A549 (cell line): ENCODE measurements at places on chromosomes 2 and 18.
A peak's percentile ranks its signal among the peaks of the same experiment; 100 is the strongest.

DNA sequence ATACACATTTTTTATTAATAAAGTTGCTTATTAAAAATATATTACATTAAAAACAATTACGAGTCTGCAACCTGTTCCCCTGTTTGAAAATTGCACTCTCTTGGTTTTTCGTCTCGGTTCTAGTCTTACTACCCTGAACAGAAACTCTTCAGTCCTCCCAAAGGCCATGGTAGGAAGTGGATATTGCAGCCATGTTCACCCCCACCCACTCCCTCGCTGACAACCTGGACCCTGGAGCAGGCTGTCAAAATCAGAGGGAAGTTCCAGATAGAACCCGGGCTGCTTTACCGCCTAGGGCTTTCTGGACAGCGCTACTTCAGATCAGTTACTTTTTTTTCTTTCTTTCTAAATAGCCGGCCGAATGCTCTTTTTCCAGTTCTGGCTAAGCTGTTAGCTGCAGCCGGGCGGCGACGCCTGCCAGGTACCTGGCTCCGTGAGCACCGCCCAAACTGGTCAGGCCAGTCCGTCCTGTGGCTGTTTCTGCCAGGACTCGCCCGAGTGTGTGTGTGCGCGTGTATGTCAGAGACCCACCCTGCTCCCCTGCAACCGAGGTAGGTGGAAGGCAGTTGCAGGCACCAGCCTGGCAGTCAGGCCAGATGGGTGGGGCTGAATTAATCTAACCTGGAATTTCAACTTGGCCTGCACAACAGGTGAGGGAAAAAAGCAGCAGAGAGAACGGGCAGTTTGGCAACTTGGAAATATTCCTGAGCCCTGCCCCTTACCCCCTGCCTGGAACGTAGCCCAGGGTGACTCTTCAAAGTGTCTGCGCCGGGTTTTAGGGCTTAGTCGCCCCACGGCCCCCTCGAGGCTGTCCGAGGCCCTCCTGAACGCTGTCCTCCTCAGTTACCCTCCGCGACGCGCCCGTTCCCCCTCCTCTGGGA, 1.1 kb upstream of the TET3 start:
- peak; percentile 37 for DNase-seq

GRCh38 chr2:71746946-71747501, 293.7 kb downstream of the DYSF start:
- DNase-seq, result no peak

DNA sequence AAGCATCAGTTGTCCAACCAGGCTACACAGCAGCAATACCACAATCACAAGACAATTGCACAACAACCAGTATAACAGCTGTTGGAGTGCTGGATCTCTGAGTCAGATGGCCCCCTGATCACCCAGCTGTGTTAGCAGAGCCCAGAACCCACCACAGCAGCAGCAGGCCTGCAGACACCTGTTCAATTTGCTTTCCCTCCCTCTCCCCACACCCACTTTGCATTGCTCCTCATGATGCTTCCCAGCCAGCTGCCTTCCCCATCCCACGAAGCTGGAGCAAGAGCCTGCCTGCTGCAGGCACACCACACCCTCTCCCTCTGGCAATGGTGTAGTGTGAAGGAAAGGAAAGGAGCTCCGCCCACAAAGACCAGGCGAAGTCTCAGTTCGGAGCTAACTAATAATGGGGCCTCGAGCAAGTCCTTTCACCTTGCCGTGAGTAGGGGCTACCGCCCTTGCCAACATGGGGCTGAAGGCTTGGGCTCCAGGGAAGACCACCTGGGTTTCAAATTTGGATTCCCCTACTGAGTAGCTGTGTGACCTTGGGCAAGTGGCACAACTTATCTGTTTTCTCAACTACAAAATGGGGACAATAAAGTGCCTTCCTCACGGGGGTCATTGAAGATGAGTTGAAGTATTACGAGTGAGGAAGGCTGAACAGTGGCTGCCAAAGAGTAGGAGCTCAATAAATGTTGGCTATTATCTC, 19.4 kb upstream of the ZBTB7C start:
- no peak for DNase-seq

- DNase-seq, result no peak
Measured at GRCh38 chr2:47569658-47570475, 166.9 kb downstream of the MSH2 start.

- no peak for DNase-seq
Measured at GRCh38 chr2:142325870-142326269, 195.1 kb upstream of the LRP1B start.

DNA sequence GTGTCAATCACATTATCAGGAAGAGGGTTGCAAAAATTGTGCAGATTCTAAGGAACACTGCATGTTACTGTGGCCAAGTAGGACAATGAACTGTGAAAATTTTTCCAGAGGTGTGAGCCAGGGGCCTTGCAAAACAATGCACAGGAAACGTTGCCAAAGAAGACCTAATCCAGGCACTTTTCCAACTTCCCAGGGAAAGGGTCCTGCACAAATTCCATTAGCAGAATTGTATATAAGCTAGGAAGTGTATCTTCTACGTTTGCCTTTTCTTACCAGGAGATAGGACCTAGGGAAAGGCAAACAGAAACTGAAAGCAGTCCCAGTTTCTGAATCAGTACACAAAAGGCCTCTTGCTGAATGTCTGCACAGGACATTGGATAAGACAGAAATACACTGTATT, 1888.3 kb upstream of the CELF4 start:
- DNase-seq, result no peak

DNA sequence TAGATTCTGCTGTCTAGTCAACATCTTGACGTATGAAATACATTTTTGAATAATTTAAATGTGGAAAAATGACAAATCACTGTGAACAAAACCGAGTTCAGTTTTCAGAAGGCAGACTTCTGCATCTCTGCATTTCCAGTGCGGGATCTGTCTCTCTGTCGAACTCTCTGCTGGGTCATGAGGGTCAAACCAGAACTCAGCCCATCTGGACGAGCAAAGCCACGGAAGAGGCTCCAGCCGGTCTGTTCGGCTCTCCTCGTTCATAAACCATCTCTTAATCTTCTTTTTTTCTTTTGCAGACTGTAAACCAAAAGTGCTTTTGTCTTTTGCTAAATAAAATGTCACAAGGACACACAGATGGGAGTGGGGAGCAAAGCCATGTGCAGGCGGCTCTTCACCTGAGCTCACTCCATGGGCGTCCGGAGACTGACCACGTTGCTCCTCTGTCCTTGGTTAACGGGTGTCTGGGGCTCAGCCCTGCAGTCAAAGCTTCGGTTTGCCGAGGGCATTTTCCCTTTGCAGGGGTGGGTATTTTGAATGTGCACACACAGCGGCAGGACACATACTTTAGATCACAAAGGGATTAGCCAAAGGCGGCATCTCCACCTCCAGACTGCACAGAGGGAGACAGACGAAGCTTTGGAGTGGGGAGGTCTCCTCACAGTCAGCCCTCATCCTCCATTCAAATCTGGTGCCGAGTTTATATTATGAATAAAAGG, 737.9 kb upstream of the SALL3 start:
- DNase-seq, result no peak

- DNase-seq, result no peak
Measured at GRCh38 chr2:241312082-241312481, 3.4 kb downstream of the HDLBP start.

DNA sequence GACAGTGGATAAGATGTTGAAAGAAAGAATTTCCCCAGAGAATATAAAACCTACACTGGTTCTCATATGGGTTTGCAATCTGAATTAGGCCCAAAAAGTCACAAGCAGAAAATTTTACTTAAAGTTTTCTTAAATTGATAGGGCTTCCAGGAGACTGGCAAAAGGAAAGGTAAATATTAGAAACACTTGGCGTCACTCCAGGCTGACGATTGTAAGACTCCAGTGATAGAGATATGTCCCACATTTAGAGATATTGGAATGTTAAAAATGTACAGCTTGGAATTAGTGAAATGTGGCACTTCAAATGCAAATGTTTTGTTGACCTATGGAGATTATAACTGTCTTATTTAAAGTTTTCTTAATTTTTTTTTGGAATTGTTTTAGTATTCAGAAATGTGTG, 14.0 kb downstream of the YIPF4 start:
- DNase-seq, result no peak

GRCh38 chr18:80097201-80097600, 11.9 kb upstream of the ADNP2 start:
- DNase-seq, result no peak

GRCh38 chr2:133240491-133241223, 327.6 kb downstream of the NCKAP5 start:
- no peak for DNase-seq

DNA sequence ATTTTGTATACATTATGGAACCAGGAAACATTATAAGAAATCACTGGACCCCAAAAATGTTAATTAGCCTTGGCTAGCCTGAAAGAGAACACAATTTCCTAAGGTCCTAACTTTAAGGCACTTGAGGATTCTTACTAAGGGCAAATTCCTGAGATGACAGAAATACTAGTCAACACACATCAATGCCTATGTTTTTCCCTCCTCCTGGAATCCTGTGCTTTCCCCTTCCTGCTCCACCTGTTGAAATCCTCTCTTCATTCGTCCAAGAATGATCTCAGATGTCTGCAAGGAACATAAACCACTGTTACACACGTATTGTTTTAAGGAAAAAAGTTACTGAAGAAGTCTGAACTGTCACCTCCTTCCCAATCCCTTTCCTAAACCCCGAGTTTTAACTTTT, 21.2 kb upstream of the DARS1 start:
- no peak for DNase-seq

DNA sequence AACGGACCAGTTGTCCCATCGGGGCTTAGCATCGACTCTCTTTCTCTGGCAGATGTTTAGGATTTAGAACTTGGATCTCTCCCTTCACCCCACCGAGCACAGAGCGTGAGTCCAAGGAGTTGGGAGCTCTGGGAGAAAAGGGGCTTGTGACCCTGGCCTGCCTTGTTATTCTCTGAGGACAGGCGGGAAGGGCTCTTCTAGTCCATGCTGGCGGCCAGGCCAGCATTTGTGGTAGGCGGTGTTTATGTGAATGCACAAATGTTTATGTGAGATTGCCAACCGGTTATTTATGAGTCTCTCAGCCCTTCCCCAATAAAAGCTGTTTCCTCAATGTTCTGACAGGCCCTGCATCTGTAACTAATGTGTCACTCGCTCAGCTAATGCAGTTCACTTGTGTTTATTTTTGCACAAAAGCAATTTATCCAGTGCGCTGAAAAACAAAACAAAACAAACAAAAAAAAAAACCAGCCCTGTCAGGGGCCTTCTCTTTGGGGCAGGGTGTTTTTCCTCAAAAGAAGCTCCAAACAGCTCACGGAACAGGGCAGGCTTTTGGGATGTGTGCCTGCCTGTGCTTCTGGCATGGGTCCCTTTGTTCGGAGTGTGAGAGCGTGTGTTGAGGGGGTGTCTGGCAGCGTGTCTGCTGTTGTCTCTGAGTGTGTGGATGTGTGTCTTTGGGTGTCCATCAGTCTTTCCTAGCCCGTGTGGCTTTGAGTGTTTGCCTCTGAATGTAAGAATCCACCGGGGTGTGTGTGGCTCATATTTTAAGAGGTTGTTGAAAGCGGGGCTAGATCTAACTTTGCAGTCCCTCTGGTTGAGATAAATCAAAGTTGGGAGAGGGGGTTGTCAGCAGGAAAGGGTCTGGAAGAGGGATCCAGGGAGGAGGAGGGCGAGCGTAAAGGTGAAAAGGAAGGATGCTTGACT, 52.8 kb upstream of the HAAO start:
- DNase-seq, result no peak

- no peak for DNase-seq
Measured at GRCh38 chr18:61766266-61766884, 126.4 kb downstream of the RNF152 start.

- DNase-seq, result peak; percentile 26
Measured at GRCh38 chr2:33104726-33105125, 158.0 kb downstream of the LTBP1 start.

GRCh38 chr2:175167076-175167791, 769 bp downstream of the ATF2 start:
- peak; percentile 32 for DNase-seq

DNA sequence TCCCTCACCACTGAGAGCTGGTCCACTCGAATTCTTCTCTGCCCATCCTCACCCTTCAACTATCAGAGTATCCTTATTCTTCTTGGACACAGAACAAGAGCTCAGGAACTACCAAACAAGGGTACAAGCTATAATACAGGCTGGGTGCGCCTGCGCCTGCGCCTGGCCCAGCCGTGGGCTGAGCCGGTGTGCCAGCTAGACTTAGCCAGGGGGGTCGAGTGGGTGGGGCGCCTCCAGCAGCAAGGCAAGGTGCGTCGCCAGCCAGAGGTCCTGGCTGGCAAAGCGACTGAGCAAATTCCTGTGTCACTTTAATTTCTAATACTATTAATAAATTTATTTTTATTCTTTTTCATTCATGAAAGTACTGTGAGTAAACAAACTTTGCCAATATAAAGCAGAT, 1072.6 kb upstream of the PIK3C3 start:
- DNase-seq, result no peak

GRCh38 chr2:11995456-11995855, 249.0 kb downstream of the LPIN1 start:
- DNase-seq, result no peak

DNA sequence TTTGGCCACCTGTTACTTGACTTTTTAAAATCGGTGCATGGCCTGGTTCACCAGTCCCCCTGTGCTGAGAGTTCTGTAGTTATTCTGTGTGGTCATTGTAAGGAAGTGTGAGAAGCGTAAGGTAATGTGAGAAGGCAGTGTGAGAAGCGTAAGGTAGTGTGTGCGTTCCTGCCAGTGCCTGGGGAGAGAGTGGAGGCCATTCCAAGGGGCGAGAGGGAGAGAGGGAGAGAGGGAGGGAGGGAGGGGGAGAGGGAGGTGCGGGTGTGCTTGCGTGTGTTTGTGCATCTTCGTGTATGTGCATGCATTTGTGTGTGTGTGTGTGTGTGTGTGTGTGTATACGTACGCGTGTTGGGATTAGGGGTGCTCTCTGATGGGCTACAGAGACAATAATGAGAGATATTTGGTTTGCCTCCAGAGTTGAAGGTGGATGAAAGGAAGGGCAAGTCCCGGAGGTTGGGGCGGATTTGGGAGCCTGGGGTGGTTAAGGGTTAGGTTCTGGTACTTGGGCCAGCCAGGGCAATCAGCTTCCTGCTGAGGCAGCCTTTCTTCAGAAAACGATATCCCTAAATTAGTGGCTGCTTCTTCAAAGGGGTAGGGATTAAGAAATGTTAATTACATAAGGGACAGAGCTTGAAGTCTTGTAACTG, 53.7 kb downstream of the SGPP2 start:
- DNase-seq, result no peak

- DNase-seq, result no peak
Measured at GRCh38 chr2:229931241-229931640, 8.9 kb downstream of the FBXO36 start.

GRCh38 chr2:132975193-132976105, 305.4 kb upstream of the LYPD1 start:
- no peak for DNase-seq

GRCh38 chr2:38301969-38302702, 74.9 kb downstream of the ATL2 start:
- DNase-seq, result no peak
